ENCODE measurements at places on chromosomes 7 and 10.

GRCh38 chr7:13282377-13282980 is 595.0 kb downstream of the ARL4A start:
- no peak for DNase-seq

DNA sequence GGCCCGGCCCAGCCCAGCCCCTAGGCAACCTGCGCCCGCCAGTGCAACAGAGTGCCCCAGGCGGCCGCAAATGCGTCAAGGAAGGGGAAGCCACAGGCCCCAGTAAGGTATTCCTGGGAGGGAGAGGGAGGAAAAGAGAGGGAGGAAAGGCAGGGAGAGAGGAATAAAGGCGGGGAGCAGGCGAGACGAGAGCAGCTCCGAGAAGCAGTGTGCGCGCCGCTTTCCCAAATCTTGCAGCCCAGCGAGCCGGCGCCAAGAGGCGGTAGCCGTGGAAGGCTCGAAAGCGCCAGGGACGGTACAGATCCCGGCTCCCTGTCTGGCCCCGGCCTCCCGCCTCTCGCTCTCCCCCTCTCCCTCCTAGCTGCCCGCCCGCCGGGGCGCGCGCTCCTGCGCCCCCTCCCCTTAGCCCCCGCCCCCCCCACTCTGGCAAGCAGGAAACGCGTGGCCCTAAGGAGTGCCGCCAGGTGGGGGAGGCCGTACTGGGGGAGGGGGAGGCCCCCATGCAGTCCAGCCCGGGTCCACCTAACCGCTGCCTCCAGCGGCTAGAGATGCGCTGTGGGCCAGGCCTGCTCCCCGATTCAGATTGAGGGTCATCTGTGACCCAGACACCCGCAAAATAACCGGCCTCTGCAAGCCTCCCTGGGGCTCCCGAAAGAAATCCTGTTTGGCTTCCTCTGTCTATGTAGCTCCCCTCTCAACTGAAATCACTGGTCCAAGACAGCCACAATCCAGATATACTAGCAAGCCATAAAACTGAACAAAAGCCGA is 4.3 kb downstream of the HOXA10 start:
- DNase-seq, result peak; percentile 29

DNA sequence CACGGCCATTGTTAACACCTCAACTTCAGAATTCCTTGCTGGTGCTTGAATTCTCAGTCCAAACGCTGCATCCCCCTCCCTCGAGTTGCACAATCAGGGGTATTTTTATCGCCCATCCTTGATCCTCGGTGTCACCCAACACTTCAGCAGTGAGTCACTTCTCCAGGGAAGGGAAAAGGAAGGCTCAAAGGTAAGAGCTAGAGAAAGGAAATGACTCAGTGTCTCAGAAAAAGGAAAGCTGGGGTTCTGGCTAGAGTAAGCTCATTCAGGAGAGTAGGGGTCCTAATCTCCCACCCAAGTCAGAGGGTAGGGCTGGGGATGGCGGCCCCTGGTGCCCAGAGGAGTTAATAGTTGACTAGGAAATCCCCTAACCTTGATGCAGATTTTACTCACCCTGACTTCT is 39.8 kb upstream of the TRIM8 start:
- no peak for DNase-seq

DNA sequence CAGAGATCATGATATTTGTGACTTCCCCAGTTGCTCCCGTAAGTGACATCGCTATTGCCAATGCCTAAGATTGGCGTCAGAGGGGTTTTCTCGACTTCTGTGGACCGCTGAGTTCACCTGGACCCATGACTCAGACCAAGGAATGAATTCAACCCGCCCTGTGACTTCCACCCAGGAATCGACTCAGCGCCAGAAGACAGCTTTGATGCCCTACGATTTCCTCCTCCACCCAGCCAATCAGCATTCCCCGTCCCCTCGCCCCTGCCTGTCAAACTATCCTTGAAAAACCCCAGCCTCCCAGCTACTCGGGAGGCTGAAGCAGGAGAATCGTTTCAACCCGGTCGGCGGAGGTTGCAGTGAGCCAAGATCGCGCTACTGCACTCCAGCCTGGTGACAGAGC is 58.3 kb downstream of the MICALL2 start:
- DNase-seq, result no peak

GRCh38 chr7:45872116-45873034 is 507 bp downstream of the CCDC201 start:
- no peak for DNase-seq

DNA sequence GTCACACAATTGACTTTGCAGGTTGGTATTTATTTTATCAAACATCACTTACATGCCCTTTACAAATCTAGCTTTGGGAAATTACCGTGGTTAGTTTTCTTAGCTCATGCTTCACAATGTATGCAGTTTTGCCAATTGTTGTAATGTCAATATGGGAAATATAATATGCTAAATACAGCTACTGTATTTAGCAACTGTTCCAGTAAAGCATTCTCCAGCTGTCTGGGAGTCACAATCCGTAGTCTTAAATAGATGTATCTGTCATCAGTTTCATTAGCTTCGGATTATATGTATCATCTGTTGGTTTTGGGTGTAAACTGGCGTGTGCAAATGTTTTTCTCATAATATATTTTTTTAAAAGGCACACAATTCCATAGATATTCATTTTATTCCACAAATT is 19.4 kb upstream of the AHR start:
- no peak for DNase-seq

GRCh38 chr7:136900005-136900404 is 31.6 kb downstream of the CHRM2 start:
- DNase-seq, result no peak

DNA sequence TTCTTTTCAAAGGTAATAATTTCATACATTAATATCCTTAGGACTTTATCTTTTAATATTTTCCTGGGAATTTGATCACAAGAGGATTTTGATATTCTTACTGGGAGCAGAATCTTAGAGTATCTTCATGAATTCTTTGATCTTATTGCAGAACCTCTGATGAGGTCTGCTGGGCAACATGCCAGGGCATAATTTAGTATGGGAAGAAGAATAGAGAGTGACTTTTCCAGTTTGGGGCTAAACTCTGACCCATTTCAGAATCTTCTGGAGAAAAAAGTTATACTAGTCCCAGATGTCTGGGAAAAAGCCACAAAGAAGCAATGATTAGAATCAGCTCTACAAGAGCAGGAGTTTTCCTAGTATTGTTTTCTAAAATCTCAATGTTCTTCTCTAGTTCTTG is 28.0 kb upstream of the RSU1 start:
- no peak for DNase-seq

DNA sequence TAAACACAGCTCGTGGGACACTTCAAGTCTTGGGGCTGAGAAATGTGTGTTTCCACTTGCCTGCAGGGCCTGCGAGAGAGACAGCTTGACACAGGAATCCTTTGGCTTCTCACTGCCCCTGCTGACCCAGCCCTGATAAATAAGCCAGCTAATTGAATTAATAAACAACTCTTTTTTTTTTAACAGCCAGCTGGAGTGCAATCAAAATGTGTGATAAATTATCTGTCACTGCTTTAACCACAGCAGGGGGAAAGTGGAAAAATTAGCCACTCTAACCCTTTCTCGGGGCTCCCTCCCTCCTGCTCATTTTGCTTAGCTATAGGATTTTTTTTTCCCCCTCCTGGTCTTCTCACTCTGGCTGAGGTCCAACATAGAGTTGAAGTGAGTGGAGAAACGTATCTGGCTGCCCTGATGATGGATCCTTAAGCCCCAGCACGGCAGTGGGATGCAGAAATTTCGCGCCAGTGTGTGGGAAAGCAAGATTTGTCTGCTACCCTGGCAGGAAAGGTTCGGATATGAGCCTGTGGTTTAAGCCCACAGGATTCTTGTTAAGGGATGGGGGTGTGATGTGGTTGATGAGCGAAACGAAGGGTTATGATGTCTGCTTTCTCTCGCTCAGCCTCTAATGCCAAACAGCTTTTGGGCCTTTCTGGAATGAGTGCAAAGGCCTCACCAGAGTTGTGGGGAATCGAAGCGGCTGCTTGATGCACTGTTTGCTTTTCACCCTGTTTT is 173.8 kb downstream of the TRIL start:
- no peak for DNase-seq

- DNase-seq, result no peak
These were observed 38.5 kb downstream of the POR start for GRCh38 chr7:75953431-75953830.

- DNase-seq, result no peak
These were observed 62.6 kb upstream of the SEMA3C start for GRCh38 chr7:80981405-80981804.

- DNase-seq, result no peak
These were observed 907.8 kb downstream of the GATA3 start for GRCh38 chr10:8962249-8962648.

- no peak for DNase-seq
These were observed 828.7 kb downstream of the TYW1 start for GRCh38 chr7:67825356-67825755.

DNA sequence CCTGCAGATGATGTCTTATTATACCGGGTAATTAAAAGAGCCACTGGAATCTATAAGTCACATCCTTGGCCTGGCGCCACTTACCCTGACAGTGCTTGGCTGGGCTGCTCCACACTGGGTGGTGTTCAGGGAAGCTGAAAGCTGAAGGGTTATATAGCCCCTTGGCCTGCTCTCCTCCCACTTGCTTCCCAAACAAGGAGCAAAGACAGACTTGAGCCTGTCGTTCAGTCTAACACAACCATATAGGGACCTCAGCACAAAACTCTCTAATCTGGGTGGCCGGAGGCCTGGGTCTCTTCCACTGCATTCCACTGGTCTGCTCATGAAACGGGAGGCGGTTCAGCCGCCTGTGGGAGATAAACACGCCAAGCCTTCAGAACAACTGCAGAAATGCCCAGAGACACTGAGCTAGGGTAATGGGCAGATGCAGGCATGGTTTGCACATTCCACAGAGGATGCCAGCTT is at the start of gene ACTA2:
Gene ACTA2 (minus strand): TSS at position 127 of the 465 bp plus-strand sequence. CDS start 3,843 bp downstream, outside the sequence.
- no peak for DNase-seq

DNA sequence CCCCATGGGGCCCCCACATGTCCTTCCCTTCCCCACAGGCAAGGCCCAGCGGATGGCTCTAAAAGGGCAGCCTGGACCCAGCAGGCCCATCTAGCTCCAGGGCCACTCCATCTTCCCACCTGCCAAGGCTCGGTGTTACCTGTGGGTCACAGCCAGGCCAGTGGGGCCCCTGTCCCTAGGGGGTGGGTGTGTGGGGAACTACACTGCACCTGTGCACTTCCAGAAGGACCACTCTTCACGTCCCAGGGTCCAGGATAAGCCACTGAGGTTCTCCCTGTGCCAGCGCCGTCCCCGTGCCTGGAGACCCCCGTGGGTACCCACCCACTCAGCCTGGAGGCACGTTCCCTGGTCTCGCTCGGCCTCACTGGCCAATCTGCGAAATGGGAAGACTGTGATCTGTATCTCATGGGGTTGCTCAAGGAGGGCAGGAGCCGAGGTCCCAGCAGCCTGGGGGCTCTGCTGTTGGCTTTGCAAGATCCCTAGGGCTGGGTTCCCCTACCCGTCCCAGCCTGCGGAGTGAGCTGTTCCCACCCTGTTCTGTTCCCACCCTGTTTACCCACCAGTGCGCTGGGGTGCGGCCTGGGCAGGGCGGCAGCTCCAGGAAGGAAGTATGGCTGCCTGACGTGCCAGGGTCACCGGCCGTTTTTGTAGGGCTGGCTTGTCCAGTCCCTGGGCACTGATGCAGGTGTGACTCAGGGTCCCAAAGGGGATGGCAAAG is 4.6 kb downstream of the PWWP2B start:
- no peak for DNase-seq

DNA sequence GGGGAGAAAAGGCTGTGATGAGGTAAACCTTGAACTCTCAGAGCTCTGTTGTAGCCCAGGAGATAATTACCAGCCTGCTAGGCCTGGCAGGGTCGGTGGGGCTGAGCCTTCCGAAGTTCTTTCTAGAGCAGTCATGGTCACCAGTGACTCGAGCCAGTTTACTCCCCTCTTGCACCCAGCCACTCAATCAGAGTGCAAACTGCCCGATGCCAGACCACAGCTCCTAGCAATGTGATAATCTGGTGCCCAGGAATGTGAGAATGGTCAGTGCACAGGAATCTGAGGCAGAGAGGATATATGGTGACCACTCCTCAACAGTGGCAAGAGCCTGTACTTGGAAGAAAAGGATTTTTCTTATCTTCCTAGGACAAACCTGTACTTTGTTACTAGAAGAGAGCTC is 46.4 kb upstream of the KMT2E start:
- DNase-seq, result no peak

DNA sequence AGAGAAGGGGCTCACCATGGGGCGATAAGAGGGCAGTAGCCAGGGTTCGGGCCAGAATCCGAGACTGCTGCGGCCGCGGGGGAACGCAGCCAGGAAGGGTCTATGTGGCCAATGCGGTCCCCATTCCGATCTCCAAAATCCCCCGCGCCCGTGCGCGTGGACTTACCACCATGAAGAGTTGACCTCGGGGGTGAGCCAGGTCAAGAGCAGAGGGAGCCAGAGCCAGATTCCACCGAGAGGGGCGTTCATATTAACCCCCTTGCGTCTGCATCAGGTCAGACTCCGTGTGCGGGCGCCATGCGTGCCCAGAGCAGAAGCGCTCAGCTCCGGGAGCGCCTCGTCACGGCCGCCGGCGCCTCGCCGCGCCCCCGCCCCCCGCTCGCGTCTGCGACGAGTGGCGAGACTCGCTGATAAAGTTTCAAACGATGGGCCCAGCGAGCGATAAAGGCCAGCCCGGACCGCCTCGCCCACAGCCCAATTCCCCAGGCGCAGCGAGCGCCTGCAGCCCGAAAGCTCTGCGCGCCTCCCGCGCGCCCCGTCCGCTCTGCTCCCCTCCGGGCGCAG is at the start of gene WNT2:
Gene WNT2 (minus strand): TSS at position 318 of the 564 bp plus-strand sequence. CDS start 69 bp downstream, at position 249.
- no peak for DNase-seq

DNA sequence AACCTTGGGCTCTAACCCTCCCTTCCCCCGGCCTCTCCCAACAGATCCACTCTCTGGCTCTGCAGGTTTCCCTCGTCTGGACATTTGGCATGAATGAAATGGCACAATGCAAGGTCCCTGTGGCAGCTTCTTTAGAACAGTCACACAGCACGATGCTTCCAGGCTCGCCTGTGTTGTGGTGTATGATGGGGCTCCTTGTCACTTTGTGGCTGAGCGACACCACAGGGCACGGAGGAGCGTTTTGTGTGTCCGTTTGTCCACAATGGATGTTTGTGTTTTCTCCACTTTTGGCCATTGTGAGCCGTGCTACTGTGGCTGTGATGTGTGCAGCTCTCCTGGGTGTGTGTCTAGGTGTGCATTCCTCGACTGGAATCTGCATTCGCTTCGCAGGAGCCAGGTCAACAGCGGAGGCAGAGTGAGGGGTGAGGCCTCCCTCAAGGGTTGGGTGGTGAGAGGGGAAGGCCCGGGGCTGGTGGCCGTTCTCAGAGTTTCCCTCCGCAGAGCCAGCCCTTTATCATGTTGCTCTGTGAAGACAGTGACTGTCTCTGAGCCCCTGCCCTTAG is 22.3 kb upstream of the SHH start:
- no peak for DNase-seq
